ENCODE measurements at places on chromosomes 3 and 15.
A peak's percentile ranks its signal among the peaks of the same experiment; 100 is the strongest.

DNA sequence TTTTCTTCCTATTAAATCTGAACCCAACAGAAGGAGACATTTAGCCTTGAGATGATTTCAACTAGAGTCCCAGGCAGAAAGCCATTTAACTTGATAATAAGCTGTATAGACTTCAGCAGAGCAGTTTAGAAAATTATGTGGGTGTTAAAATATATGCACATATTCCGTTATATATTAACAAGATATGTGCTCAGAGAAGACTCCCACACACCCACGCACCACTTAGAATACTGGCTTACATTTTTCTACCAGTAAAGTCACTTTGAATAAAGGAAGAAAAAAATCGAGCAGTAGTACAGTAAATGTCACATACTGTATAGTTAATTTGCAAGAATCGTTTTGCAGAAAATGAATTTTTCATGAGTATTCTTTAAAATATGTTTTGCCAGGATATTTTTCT, 599.3 kb downstream of the FGF12 start:
- no peak for DNase-seq

DNA sequence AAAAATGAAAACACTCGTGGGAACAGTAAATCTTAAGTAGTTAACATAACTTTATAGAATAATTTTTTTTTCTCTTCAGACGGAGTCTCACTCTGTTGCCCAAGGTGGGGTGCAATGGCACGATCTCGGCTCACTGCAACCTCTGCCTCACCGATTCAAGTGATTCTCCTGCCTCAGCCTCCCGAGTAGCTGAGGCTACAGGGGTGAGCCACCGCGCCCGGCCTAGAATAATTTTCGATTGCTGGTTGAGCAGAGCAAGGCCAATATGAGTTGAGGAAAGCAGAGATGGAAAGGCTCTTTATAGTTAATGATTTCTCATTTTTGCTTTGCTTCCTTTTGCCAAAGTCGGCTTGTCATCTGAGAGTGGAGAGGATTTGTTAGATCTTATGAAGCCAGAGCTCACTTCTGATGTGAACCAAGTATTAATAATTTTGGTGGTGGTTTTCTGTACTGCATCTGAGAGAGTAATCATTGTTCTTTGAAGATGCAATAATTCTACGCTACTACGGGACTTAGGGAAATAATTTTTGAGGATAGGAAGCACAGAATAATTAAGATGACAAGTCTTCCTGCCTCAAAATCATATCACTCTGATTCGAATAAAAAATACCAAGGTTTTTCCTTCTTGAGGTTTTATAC, 1.6 kb upstream of the GOLM2 start:
- no peak for DNase-seq

- DNase-seq, result peak; percentile 34
These were observed 753 bp downstream of the PLCH1 start for GRCh38 chr3:155744010-155744625.

- no peak for DNase-seq
These were observed 307.6 kb downstream of the ZBTB20 start for GRCh38 chr3:114839476-114839875.

DNA sequence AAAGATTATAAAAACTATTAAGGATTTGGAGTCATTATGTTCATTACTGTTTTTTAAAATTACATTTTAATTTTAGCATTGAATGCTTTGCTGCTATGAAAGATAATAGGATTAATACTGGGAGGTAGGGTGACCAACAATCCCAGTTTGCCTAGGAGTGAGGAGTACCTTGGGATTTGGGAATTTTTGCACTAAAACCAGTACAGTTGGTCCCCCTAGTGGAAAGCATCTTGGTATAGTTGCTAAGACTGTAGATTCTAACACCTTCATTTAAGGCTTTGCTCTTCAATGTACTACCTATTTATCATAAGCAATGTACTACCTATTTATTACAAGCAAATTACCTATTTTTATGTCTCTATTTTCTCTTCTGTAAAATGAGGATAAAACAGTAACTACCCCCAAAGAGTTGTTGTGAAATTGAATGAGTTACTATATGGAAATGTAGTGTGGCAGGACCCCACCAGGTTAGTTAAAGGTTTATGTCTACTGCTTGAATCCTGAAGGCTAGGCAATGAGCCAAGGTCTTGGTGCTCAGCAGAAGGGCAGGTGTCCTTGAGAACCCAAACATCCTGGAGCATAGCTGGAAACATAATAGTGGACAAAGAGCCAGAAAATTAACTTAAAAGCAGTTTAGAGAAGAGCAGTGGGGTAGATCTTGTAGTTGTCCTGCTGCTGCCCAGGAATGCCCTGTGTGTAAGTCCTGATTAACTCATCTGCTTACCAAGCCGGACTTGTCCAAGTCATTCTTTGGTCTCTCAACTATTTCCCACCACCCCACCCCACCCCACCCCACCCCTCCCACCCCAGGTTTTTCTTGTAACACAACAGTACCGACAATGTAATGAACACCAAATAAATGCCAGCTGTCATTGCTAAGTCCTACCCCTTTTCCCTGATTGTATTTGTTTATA, 49.2 kb upstream of the NMD3 start:
- no peak for DNase-seq

GRCh38 chr3:140719841-140720614, 42.2 kb downstream of the TRIM42 start:
- DNase-seq, result no peak

GRCh38 chr3:170270282-170270881, 48.2 kb downstream of the PRKCI start:
- DNase-seq, result no peak

DNA sequence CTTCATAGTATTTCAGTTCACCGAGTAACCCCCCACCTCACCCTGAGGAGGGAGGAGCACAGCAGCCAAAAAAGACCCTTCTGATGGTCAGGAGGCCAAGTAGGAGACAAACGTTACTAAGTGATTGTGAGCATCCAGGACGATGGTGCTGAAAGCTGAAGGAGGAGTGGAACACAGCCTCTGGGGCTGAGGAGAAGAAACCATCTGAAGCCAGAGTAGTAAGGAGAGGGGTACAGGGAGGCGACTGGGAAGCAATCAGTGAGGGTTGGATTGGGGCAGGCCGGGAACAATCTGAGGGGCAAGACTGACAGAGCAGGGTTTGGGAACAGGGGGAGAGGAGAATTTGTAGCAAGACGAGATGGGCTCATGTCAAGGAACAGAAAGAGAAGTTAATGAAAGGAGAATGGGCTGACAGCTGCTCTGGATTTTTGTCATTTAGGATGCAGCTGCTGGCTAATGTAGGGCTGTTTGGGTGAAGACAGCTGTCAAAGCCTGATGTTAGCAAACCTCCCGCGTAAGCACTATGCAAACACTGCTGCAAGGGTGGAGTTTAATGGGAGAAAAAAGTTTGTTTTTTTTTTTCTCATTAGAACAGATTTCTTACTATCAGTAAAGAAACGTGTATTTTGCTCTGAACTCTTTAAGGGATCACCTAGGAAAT, 622.2 kb downstream of the EDEM1 start:
- no peak for DNase-seq

DNA sequence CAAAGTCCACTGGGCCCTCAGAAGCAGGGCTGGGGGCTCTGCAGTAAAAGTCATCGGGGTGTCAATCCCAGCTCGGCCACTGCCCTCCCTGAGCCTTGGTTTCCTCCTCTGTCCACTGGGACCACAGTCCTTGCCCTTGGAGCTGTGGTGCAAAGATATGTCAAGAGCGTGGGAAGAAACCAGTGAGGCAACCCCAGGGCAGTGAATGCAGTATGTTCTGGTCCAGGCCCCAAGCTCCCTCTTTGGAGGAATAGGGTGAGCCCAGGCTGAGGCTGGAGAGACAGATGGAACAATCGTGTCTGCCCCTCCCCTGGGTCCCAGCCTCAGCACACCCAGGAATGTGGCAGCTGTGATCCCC, 779 bp downstream of the GRIP2 start:
- no peak for DNase-seq

- no peak for DNase-seq
These were observed at the start of gene SLC9C1 for GRCh38 chr3:112293368-112294321. Gene SLC9C1 (minus strand): TSS chr3:112294216. CDS start chr3:112286791, 7,425 bp downstream.

DNA sequence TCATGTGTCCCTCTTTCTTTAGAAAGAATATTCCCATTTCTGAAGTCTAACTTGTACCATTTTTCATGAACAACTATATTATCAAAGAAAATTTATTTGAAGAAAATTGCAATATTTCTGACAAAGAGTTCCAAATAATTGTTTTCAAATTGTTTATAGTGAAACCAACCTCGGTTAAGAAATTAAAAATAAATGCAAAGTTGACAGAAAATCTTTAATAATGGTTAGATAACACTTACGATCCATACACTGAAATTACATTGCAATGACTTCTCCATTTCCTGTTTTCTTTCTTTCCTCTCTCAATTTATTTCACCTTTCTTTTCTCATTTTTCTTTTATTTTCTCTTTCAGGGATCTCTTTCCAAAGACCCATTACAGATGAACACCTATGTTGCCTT, 125.1 kb downstream of the STAC start:
- DNase-seq, result no peak

GRCh38 chr15:85063088-85063487, 81.4 kb downstream of the PDE8A start:
- DNase-seq, result no peak

DNA sequence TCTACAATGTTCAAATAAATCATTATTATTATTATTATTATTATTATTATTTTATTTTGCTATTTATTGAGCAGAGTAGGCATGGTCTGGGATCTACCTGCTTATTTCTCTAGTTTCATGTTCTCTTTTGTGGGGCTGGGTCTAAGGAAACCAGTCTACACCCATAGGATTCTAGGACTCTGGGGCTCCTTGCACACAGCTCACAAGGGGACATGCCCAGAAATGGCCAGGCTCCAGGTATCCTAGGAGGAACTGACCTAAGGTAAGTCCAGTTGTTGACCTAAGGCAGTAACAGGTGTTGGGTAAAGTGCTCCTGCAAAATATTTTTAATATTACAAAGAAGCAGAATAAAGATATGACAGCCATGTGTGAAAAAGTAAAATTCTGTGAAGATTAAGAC, 149.6 kb upstream of the TBL1XR1 start:
- no peak for DNase-seq

DNA sequence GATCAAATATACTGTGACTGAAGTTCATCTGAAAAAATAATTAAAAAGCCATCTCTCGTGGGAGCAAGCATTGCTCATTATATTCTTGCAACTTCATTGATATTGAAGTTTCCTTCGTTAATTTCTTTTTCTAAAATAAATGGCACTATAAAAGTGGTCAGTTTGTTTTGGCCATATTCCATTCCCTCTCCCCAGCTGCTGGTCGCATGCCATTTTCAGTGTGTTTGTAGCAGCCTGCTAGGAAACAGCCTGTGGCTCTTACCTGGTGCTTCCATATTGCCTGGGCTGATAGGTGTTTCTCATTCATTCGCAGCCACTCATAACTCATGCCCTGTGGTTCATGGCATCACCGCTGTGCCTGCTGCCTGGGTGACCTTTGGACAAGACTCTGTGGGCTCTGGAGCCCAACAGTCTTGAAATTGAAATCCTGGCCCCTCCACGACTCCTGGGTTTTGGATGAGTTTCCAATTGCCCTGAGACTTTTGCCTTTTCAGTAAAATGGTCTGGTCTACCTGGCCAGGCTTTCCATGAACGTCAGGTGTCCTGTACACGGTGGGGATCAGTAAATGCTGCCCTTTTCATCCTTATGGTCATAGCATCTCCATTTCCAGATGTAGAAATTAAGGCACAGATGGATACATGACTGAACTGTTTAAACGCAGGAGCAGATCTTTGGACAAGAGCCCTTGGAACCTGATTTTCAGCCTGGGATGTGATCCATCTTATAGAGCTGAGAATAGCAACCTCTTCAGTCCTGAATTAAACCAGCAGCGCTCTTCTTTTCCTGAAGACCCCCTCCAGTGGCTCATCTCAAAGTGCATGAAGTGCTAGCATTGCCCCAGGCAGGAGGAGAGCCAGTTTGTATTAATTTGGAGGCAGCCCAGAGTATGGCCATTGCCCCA, 69.4 kb downstream of the SLCO3A1 start:
- no peak for DNase-seq

DNA sequence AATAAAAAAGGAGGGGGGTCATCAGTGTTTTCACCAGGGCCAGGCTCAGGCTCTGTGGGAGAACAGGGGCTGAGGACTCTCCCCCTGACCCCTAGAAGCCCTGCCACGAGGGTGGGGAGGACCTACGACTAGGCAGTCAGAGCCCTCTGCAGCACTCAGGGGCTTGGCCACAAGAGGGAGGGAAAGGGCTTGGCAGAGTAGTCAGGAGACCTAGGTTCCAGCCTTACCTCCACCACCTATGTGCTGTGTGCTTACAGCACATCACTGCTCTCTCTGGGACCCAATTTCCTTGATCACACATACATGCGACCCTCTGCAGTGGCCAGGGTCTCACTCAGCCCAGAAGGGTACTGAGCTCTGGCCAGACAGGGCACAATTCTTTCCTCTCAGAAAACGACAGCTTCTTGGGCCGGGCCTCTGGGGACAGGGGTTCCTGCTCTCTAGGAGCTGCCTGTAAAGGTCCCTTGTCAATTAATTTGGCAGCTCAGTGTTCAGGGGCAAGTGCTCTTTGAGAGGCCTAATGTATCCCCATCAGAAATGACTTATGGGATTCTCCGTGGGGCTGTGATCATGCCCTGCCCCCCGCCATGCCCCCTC, 16.4 kb upstream of the SKIC8 start:
- DNase-seq, result no peak

GRCh38 chr3:98734735-98735134, 28.4 kb upstream of the ST3GAL6 start:
- no peak for DNase-seq

- no peak for DNase-seq
These were observed 639 bp downstream of the MKRN3 start for GRCh38 chr15:23566071-23566554.

DNA sequence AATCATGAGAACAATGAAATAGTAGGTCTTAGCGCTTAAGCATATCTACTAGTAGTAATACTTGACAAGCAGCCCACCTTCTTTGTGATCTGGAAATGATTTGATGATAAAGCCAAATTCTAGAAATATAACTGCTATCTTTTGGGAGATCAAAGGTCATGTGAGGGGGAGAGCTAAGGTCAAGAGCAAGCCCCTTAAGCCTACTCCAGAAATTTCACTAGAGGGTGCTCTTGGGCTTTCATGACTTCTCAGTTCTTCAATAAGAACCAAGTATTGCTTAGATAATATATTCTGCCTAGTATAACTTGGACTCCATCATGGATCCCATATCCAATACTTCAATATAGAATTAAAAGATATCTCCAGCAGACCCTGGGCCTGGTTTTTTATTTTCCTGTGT, 319.6 kb downstream of the ZBTB20 start:
- no peak for DNase-seq

- no peak for DNase-seq
These were observed 110.3 kb upstream of the MITF start for GRCh38 chr3:69628951-69629350.

- DNase-seq, result no peak
These were observed 128.4 kb upstream of the LPP start for GRCh38 chr3:188025555-188025954.

GRCh38 chr3:3726549-3726948, 72.7 kb upstream of the LRRN1 start:
- no peak for DNase-seq

GRCh38 chr15:92143765-92144164, 249.9 kb upstream of the ST8SIA2 start:
- no peak for DNase-seq
